ENCODE measurements at places on chromosomes 16 and 17. TPM values are rescaled to one million over a fixed set of nuclear protein-coding genes. Genes with fewer than 3 reads are reported as not detected.

PPP1R9B gene
- total RNA-seq, result 56.6 TPM

NXPH3 gene
- total RNA-seq, result 0.13 TPM

C1QTNF8 gene
- total RNA-seq, result not detected

NPIPA8 gene
- 12.1 TPM for total RNA-seq

KCTD19 gene
- 0.25 TPM for total RNA-seq

HASPIN gene
- 13.5 TPM for total RNA-seq

TMEM88 gene
- total RNA-seq, result 1.4 TPM

DNAH3 gene
- total RNA-seq, result 0.33 TPM

MSL1 gene
- total RNA-seq, result 61.8 TPM

KRTAP1-5 gene
- not detected for total RNA-seq

DNA sequence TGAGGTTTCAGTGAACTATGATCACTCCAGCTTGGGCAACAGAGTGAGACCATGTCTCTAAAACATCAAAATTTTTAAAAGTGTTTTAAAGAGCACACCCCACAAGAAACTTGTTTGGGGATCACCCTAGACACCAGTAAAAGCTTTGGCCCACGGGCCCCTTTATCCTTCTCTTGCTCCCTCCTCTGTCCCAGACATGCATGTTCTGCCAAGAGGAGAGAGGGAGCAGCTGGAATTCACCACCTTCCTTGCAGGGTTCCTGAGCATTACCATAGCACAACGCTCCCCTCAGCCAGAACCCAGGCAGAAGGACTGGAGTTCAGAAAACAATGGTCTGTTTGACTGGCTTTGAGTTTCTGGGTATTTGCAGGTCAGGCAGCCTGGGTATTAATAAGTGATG, 214.3 kb upstream of the CDH5 start:
- no peak for DNase-seq

- no peak for DNase-seq
Observed at GRCh38 chr17:3552916-3553315, 4.7 kb downstream of the TRPV3 start.

DNA sequence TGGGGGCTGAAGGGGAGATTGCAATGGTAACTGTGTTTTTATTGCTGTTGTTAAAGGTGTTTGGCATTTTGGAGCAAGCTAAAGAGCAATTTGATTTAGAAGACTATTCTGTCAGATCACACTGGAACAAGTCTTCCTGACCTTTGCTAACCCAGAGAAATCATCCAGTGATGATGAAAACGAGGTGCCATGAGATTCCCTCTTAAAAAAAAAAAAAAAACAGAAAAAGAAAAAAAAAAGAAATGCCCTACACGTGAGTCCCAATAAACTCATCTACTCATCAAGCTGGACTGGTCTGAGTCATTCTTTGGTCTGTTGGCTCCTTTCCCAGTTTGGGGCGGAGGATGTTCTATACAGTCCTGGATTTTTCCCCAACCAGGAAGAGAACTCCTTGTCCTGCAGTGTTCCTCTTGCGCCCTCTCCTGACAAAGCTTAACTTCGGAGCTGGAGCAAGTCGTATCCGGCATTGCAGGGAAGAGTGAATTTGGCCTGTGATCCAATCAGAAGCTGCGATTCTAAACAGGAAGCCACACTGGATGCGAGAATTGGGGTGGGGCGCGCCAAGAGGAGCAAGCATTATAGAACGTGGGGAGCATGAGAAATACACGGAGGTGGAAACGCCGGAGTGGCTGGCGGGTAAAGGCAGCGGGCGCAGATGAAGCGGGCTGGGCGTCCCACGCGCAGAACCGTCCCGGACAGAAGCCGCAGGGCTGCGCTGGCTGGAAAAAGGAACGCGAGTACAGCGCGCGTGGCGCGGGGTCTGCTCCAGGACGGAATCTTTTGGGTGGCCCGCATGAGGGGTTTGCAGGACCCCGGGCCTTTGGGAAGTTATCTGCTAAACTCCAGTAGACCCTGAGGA, 22.4 kb upstream of the CRYM start:
- peak; percentile 98 for DNase-seq

- peak; percentile 94 for DNase-seq
Observed at GRCh38 chr17:78168242-78168902, at the start of gene SYNGR2. Gene SYNGR2 (plus strand): TSS chr17:78168581. CDS start chr17:78168617, 36 bp downstream.

- DNase-seq, result no peak
Observed at GRCh38 chr16:57282510-57283213, 1.8 kb downstream of the PLLP start.

DNA sequence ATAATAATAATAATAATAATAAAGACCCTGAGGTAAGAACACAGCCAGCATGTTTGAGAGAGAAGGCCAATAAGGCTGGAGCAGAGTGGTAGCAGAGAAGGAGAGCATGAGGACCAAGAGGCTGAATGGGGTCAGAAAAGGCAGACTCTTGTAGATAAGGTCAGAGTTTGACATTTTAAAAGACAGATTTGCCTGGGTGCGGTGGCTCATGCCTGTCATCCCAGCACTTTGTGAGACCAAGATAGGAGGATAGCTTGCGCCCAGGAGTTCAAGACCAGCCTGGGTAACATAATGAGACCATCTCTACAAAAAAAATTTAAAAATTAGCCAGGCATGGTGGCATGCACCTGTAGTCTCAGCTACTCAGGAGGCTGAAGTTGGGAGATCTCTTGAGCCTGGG, 11.0 kb upstream of the WFIKKN2 start:
- DNase-seq, result no peak

GRCh38 chr17:70139449-70139993, 29.8 kb upstream of the KCNJ2 start:
- no peak for DNase-seq

GRCh38 chr17:79114458-79115301, 40.1 kb downstream of the ENGASE start:
- no peak for DNase-seq

- DNase-seq, result no peak
Observed at GRCh38 chr17:78202666-78203065, 11.4 kb upstream of the BIRC5 start.

DNA sequence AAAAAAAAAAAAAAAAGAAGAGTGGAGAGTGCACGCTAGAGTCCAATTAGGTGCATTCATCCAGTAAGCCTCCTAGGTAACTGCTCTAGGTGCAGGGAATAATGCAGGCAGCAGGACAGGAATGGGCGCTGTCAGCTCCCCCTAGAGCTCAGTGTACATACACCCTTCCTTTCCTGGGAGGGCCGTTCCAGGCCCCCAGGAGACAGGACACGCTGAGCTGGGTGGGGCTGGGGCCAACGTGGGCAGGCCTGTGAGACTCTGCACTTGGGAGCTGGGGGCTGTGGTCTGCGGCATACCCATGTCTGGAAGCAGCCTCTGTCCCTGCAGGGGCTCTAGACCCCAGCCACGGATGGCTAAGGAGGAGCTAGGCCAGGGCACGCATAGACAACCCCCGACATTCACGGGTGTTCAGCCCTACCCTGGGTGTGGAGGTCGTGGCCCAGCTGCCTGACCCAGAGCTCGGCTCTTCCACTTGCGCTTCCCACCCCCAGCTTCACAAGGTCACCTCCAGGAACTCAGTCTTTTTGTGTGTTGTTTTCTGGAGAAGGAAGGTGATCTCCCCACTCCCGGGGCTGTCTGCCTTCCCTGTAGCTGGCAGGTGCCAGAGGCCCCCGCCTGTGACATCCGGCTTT, 1.0 kb upstream of the ANTKMT start:
- DNase-seq, result no peak

DNA sequence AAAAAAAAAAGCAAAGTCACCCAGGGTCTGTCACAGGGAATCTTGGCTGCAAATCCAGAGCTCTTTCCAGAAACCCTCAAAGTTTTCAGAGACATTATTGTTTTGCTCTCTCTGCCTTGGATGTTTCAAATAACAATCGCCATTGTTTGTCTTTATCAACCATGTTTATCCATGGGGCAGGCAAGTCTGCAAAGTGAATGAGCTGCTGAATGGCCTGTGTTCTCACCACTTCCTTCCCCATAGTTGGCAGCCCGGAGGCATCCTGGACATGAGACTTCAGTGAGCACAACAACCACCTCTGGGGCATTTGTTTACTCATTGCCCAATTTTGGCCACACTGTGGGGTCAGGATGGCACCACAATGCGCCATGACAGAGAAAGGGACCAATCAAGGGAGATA, 53.1 kb upstream of the USP7 start:
- DNase-seq, result no peak

DNA sequence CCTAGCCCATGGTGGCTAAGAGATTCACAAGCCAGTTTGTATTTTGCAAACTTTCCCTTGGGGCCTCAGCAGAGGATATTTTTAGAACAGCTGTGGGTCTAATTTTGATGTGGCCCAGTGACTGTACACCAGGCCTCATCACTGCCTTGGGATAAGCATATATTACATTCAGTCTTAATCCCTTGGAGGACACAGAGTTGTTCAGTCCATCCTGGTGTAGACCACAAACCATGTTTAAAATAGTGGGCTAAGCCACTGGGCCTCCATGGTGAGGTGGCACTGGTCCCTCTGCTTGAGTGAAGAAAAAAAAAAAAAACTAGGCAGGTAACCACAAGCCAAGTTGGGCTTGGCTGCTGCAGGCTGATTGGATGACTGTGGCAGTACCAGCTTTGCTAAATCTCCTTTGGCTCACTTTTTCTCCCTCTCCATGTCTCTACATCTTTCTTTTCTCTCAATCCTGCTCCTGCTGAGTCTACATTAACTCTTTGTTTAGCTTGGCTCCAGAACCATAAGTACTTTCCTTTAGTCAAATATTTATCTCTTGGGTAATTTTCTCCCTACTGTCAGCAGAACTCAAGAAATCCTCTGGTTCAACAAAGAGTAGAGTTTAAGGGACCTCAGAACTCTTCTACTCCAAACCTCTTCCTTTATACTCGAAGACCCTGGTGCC, 120.0 kb upstream of the TBX2 start:
- no peak for DNase-seq

DNA sequence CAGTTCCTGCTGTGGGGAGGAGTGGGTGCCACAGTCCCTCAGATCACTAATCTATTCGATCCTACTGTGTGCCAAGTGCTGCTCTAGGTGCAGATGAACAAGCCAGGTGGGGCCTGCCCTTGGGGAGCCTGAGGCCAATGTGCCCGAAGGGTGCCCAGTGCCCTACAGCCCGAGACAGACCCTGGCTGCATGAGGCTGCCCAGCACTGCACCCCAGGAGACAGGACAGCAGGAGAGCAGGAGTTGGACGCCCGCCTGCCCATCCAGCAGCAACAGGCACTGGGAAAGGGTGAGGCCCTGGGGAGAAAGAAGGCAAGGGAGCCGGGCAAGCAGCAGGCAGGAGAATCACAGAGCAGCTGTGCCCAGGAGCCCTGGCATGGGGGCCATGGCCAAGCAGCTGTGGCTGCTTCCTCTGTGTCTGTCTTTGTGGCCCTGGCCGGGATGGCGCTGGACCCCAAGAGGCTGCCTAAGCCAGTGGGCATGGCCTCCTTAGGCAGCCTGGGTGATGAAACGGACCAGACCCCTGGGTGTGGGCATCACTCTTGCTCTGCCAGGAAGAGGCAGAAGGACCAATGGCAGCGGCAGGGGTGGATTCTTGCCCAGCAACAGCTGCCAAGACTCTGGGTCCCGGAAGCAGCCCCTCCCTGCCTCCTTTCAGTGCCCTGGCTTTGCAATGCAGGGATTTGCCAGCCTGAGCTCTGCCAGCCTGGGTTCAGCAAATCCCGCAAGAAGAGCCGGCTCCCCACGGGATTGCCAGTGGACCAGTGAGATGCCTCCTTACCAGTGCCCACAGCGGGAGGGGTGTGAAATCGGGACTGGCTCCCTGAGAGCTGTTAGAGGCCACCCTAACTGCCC, 179.6 kb upstream of the TNRC6C start:
- DNase-seq, result no peak

DNA sequence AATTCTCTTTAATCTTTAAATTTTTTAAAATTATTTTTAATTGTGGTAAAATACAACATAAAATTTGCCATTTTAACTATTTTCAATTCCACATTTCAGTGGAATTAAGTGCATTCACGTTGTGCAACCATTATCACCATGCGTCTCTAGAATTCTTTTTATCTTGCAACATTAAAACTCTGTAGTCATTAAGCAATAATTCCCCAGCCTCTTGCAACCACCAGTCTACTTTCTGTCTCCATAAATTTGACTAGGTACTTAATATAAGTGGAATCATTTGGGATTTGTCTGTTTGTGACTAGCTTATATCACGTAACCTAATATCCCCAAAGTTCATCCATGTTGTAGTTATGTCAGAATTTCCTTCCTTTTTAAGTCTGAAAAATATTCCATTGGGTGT, 79.1 kb downstream of the TAOK1 start:
- DNase-seq, result no peak

DNA sequence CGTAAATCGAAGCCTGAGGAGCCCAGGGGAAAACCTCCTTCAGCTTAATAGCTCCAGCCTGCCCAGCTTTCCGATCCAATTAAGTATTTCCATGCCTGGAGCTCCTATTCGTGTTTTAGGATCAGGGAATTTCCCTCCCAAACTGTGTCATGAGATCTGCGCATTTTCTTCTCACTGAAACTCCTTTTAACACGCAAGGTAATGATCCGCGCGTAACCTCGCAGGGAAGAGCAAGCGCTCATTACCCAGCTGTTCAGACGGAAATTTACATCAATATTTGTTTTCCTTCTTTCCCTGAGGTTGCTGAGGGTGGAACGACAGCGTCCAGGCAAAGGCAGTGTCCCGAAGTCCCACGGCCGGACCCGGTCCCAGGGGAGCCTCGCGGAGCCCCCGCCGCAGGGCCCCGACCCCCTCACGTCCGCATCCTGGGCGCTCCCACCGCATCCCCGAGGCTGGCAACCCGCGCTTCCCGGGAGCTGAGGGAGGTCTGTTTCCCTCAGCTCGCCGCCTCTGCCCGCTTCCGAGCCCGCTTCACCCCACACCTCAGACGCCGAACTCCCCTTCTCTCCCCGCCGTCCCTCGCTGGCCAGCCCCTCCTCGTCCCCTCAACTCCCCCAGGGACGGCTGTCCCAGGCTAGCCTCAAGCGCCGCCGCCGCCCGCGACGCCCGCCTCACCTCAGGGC, 415 bp downstream of the ABCA5 start:
- peak; percentile 1 for DNase-seq

- no peak for DNase-seq
Observed at GRCh38 chr17:41442739-41443138, 2.0 kb upstream of the KRT38 start.

GRCh38 chr16:80569440-80570105, 28.8 kb downstream of the DYNLRB2 start:
- DNase-seq, result no peak

DNA sequence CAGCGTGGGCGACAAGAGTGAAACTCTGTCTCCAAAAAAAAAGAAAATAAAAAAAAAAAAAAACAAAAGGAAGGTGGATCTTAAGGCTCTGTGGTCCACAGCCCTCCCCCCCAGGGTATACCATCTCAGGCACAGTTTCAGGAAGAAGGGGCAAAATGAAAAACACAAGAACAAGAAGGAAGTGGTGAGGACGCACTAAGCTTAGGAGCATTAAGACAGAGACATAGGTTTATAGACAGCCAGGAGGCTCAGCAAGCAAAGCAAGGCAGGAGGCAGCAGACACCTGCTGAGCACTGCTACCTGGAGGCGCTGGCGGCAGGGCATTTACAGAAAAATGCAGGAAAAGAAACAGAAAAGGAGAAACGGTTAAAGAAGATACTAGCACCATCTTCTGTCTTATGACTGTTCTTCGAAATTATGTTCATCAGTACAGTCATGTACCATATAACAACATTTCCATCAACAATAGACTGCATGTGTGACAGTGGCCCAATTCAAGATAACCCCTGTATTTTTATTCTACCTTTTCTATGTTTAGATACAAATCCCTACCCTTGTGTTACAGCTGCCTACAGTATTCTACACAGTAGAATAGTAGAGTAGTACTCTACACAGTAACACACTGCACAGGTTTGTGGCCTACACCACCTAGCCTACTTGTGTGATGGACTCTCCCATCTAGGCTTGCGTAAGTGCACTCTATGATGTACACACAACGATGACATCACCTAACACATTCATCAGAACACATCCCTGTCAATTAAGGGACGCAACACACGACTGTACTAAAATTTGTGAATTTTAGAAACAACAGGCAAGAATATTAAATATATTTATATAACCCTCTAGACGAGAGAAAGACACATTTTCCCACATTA, 62.5 kb downstream of the XPO6 start:
- DNase-seq, result no peak

Data from K562 (cell line).